ENCODE measurements at places on chromosomes 12 and 14.

DNA sequence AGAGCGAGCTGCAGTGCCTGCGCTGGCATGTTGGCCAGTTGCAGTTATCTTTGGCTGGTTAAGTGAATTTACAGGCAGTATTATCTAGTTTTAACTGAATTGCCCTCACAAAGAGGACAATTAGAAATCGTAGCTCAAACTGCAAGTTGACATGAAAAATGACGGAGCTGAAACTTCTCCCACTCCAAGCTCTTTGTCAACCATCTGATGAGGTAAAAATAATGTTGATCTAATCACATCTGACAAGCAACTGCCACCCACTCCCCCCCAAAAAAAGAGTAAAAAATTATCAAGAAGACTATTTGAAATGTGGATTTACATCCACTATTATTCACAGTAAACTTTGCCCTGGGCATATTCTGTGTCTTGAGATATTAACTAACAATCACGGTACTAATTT is 84.7 kb upstream of the VASH1 start:
- DNase-seq: no peak

GRCh38 chr14:90677484-90678050 is 138.7 kb downstream of the TTC7B start:
- no peak for DNase-seq

DNA sequence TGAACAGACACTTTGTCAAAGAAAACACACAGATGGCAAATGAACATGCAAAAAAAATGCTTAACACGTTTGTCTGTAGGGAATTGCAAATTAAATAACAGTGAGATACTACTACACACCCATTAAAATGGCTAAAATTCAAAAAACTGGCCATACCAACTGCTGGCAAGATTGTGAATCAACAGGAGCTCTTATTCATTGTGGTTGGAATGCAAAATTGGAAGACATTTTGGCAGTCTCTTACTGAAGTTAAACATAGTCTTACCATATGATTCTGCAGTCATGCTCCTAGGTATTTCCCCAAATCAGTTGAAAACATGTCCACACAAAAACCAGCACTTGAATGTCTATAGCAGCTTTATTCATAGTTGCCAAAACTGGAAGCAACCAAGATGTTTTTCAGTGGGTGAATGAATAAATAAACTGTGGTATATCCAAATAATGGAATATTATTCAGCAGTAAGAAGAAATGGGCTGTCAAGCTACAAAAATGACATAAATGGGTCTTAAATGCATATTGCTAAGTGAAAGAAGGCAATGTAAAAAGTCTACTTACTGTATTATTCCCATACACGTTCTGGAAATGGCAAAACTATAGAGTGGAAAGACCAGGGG is 91.4 kb downstream of the PLEKHA5 start:
- DNase-seq: no peak

DNA sequence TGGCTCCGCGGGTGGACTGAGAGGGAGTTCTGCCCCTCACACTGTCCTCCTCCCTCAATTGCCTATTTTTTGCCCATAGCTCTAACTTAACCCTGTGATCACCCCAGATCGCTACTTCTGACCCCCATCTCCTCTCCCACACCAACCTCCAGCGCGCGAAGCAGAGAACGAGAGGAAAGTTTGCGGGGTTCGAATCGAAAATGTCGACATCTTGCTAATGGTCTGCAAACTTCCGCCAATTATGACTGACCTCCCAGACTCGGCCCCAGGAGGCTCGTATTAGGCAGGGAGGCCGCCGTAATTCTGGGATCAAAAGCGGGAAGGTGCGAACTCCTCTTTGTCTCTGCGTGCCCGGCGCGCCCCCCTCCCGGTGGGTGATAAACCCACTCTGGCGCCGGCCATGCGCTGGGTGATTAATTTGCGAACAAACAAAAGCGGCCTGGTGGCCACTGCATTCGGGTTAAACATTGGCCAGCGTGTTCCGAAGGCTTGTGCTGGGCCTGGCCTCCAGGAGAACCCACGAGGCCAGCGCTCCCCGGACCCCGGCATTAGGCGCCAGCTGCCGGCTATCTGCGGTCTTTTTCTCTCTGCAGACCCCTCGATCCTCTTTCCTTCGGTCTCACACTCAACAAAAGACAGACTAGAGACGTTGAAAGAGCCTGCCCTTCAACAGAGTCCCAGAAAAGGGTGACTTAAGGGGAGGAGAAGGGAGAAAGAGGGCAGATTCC is 3.0 kb upstream of the TBX3 start:
- no peak for DNase-seq

- no peak for DNase-seq
Measured at GRCh38 chr12:64893961-64894360, 69.5 kb downstream of the TBC1D30 start.

- no peak for DNase-seq
Measured at GRCh38 chr12:40988355-40988754, 199.8 kb upstream of the PDZRN4 start.

GRCh38 chr12:94644141-94644979 is 6.0 kb downstream of the TMCC3 start:
- no peak for DNase-seq

DNA sequence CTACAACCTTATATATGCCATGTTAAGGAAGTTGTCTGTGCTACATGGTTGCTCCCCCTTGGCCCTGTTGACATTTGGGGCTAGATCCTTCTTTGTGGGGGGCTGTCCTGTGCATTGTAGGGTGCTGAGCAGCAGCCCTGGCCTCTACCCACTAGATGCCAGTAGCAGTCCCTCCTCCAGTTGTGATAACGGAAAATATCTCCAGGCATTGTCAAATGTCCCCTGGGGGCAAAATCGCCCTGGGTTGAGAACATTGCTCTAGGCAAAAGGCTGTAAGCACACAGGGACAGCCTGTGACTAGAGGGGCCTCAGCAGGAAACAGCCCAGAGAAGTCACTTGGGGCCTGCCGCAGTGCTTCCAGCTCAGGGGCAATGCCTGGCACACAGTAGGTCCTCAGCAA is 1100.3 kb downstream of the BCL11B start:
- DNase-seq: no peak

Data from stimulated activated CD4-positive, alpha-beta T cell treated with anti-CD3 and anti-CD28 coated beads, Interleukin-15, amount 100 ng/mL, for 48 hours (primary cell).